Fibroblast of skin of back (primary cell): ENCODE measurements at places on chromosomes 2 and 18.

DNA sequence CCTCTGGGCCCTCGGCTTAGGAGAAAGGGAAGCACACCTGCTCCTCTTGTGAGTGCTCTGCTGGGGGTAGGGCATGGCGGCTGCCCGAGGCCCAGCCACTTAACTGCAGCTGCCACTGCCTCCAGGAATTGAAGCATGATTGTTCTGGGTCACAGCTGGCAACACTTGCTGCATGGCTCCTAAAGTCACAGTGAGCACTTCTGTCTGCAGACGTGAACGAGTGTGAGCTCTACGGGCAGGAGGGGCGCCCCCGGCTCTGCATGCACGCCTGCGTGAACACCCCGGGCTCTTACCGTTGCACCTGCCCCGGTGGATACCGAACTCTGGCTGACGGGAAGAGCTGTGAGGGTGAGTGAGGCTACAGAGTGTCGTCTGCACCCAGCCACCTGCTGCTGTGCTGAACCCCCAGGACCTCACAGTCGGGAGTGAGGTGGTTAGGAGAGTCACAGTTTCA lies 44.4 kb downstream of the FBLN7 start:
- DNase-seq: no peak

DNA sequence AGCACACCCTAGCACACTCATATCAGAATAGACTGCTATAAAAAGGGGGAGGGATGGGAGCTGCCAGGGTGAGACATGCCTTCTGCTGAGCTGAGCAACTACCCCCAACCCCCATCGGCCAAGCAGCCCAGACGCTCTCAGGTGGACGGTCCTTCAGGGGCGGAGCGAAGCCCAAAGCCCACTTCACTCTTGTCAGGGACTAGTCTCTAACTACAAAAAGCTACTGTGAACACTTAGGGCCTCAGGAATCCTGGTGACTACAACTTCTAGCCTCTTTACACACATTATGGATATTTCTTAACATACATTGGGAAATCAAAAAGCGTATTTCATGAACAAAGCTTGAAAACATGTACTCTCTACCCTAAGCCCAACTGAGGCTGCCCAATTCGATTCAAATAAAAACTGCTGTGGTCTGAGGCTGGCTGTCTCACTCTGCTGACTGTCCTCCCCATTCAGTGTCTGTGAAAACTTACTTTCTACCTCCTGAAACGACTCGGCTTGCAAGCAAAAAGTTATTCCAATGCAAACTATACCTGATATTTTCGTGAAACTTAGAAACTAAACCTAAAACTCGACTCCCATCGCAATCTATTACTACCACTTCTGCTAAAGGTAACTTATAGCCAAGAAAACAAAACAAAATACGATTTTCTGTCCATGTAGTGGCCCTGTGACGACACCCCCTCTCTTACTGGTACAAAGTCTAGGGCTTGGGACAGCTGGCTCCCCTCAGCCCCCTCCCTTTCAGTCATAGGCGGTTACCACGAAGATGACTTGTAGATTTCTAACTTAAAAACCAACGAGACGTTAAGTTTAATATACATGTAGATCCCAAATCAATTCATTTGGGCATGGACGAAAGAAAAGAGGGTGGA lies 1.2 kb downstream of the SERTAD2 start:
- DNase-seq: peak; percentile 54

- DNase-seq: no peak
Measured at GRCh38 chr2:66101206-66101605, 333.7 kb upstream of the MEIS1 start.

DNA sequence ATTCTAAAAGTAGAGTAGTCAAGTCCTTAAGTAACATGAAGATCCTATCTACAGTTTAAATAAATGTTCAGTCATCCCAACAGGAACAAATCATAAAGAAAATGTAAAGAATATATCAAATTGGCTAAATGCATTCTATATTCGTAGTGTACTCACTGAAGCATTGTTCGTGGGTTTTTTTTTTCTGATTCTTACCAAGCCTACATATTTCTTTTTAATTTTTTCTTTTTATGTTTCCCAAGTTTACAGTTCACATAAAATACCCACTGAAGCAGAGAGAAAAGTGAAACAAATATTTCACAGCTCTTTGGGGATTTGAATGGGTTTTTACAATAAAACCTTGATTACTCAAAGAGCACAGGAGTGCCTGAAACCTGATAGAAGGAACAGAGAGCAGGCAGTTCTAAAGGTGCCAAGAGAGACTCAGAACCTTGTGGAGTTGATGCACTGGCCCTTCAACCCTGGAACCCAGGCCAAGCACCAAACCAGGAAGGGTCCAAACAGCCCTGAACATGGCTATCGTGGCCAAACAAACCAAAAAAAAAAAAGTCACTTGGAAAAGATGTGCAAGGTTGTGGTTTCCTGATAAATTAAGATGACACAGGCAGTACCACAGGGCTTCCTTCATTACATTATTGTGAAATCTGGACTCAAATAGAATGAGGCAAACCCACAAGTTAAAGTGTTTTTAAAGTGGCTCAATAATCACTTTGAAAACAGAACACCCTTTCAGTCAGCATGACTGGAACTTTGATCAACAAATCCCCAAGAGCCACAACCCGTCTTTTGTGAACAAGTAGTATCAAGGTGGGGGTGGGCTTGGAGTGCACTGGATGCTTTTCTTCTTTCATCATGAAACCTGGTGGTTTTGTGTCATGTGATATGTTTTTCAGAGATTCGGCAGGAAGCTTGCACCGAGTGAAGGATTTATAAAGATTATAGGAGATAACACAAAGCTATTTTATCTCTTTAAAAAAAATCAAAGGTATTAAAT lies 245.0 kb upstream of the FN1 start:
- peak; percentile 90 for DNase-seq

DNA sequence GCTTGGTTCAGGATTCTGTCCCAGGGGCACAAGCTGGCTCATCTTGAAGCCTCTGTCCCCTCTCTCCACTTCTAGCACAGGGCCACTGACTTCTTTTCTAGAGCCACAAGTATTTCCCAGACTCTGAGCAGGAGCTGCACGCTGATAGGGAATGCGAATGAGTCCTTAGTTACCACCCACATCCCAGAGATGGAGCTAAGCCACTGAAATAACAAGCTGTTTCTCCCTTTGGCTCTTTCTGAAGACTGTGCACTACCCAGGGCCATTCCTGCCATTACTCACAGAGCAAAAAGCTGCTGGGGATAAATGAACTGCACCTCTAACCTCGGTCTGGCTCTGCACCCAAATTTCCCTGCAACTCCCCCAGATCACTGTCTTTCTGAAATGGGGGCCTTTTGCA lies 70.6 kb downstream of the TSN start:
- DNase-seq: no peak

- peak; percentile 92 for DNase-seq
Measured at GRCh38 chr2:226002438-226002837, 602.9 kb downstream of the NYAP2 start.

DNA sequence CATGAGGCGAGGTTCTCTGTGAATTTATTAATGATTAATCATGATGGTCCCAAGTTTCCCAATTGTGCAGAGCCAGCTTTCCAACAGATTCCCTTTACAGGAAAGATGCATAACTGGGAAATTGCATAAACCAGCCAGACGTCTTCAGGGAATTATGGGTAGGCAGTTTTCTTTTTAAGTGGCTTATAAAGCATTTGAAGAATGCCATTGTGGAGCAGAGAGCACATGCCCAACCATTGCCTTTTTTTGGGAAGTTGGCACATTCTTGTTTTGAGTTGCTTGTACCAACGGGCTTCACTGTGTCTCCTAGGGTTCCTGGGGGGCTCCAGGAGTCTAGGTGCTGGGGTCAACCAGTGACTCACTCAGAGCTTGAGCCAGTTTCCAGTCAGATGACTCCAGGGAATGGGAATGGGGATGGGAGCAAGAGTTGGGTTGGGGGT lies 231.7 kb upstream of the FOSL2 start:
- DNase-seq: peak; percentile 90

GRCh38 chr18:69817335-69817940 lies 130.2 kb downstream of the CD226 start:
- DNase-seq: peak; percentile 81

DNA sequence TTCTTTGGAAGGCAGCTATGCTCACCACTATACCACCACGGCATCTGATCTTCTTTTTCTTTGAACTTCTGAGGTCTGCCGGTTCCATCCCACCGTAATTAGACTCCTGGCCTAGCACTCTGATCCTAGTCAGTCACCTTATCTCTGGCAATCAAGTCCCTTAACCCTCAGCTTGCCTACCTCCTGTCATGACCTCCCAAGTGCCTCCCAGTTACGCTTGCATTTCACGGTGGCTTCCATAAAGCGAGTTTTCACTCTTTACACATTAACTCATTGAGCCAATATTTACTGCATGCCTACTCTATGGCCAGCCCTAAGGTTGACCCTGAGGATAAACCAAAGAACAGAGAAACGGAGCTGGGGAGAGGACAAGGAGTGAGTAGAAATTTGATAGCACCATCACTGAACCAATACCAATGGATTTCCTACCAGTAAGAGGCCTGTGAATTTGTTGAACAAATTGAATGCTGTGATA lies 37.8 kb upstream of the TMEM182 start:
- DNase-seq: no peak

- DNase-seq: peak; percentile 13
Measured at GRCh38 chr2:218781691-218782527, at the start of gene CYP27A1. TSS of gene CYP27A1 (plus strand) at chr2:218782147. CDS start at chr2:218782183, 36 bp downstream.

DNA sequence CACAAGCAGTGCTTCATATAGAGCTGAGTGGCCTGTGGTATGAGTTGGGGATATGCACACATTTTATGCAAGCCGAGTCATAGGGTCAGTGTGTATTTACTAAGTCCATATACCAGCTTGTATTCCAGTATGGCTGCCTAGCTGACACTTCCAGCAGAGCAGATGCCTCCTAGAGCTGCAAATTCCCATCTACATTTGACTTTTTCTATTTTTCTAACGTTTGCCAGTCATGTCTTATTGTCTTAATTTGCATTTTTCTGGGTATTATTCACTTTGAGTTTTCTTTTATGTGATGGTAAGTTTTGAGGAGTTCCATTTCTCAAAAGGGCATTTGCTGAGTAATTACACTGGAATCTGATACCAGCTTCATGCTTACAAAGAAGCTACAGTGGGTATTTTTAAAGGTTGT lies 334.5 kb upstream of the CDH2 start:
- peak; percentile 67 for DNase-seq

GRCh38 chr18:75110846-75111415 lies 98.0 kb downstream of the PTGR3 start:
- no peak for DNase-seq

- DNase-seq: no peak
Measured at GRCh38 chr18:31274931-31275330, 43.0 kb upstream of the DSG1 start.

- DNase-seq: no peak
Measured at GRCh38 chr18:55353806-55354205, 234.2 kb downstream of the TCF4 start.

- DNase-seq: no peak
Measured at GRCh38 chr2:24779116-24779515, 14.1 kb downstream of the PTRHD1 start.

DNA sequence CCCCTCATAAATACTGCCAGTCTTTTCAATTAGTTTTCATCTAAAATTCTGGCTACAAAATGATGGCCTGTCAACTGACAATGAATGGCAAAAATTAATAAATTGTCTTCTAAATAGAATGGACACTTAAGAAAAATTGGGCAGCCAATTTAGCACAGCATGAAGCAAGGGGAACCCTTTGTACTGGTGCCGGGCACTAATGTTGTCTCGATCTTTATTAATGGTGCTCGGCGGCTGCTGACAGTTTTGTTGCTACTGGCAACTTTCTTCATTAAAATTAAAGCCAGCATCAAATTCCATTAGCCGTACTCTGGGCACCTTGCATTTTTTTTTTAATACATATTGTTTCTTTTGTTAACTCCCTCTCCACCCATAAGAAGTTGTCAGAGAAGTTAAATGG lies 309.3 kb downstream of the GBX2 start:
- no peak for DNase-seq

DNA sequence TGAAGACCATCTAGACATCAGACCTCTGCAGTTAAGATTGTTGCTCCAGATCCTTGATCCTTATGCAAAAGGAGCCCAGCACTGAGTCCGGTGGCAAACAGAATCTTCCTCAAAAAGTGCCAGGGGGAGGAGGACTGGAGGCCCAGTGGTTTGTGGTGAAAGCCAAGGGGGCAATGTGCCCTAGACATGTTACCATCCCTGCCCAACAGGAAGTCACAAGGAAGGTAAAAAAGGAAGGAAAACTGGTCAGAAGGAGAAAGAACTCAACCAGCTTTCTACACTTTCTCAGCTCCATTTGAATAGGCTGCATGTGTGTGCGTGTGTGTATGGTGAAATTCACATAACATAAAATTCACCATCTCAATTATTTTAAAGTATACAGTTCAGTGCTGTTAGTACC lies 25.0 kb upstream of the KDM3A start:
- DNase-seq: no peak

- no peak for DNase-seq
Measured at GRCh38 chr2:122565364-122565763, 809.9 kb downstream of the TSN start.

- no peak for DNase-seq
Measured at GRCh38 chr2:26598996-26599373, 42.2 kb downstream of the CIB4 start.
